Inflammatory macrophage (primary cell): ENCODE measurements at places on chromosomes 4 and X.

- no peak for DNase-seq
Measured at GRCh38 chr4:52560844-52561280, 98.2 kb downstream of the USP46 start.

- no peak for DNase-seq
Measured at GRCh38 chr4:102694791-102695190, 66.0 kb downstream of the MANBA start.

GRCh38 chr4:1381181-1381621 lies 25.0 kb downstream of the NKX1-1 start:
- no peak for DNase-seq

GRCh38 chr4:87499403-87500091 lies 29.6 kb downstream of the SPARCL1 start:
- DNase-seq: no peak

DNA sequence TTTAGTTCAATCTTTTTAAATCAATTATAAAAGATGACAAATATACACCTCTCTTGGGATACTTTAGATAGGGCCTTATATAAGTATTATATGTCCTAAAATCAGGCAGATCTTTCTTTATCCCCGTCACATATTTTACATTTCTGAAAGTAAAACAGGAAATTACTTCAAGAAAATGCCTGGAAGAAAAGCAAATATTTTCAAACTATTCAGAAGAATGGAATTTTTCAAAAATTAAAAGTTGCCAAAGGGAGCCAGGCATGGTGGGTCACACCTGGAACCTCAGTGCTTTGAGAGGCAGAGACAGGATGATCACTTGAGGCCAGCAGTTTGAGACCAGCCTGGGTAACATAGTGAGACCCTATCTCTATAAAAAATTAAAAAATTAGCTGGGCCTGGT lies 34.4 kb downstream of the MGARP start:
- no peak for DNase-seq

DNA sequence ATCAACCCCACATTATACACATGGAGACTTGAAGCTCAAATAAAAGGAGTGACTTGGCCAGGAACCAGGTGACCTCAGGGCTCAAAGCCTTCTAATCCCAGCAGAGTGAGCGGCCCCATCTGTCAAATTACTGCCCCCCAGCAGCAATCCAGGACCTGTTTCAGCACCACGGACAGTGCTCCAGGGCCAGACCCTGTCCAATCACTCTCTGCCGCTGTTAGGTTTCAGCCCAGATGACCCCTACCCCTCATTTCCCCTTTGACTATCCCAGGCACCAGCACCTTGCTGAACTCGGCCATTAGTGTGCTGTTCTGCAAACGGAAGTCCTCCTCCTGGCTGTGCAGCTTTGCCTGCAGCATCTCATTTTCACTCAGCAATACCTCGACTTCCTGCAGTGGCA lies 5.1 kb downstream of the GRIPAP1 start:
- no peak for DNase-seq

- DNase-seq: no peak
Measured at GRCh38 chr4:8035371-8035780, 95.7 kb upstream of the AFAP1 start.

DNA sequence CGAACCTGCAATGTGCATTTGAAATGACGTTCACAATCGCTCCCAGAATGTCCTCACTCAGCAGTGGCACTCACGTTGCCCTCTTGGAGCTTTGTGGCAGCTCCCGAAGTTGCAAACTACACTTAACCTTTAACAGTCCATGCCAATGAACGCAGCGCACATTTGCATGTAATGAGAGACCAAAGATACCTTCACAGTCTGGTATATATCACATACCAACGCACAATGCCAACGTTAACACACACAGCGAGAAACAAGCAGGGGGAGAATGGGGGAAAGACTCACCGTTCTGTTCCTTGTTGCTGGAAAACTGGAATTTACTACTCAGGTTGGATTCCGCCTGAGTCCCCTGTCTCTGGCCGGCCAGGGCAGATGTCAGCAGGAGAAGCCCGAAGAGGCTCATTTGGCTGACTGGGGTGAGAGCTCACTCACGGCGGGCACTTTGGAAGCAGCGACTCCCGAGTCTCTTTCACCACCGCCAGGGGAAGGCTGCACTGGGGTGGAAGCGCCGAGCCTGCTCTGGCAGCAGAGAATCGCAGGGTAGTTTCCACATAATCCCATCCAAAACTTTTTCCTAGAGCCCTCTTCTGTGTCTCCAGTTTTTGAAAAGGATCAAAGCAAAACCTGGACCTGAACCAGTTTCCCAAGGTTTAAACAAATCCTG lies 966 bp downstream of the PDGFC start:
- peak; percentile 62 for DNase-seq

DNA sequence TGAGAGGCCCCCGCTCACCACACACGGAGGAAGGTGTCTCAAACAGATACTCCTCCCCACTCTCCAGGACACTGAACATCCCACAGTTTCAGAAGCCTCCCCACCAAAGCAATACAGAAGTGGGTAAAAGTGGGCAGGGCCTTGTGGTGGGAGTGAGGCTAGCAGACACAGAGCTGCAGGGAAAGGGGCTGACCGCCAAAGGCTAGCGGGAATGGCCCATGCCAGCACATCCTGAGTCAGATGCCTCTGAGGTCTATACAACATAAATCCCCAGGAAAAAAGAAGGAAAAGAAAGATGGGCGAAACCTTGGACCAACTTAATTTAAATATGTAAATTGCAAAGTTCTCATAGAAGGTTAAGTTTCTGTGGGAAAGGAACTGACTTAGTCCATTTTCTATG lies 21.9 kb upstream of the ARHGAP10 start:
- DNase-seq: no peak

DNA sequence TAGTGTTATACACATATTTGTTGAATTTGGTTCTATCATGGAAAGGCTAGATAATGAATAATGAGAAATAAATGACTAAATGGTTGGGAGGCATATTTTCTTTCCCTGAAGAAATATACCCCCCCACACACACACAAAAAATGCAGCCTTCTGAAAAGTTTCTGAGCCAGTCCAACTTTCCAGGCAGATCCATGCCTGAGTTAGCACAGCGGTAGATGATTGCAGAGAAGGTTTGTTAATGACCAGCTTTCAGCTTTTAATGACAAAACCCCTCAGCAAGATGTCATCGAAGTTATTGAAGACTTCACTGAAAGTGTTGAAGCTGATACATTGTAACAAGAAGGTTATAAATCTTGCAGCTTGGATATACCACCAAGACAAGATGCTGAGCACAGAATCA lies 61.4 kb downstream of the GBA3 start:
- DNase-seq: no peak

- DNase-seq: no peak
Measured at GRCh38 chr4:40150932-40151331, 45.9 kb upstream of the RHOH start.

- peak; percentile 48 for DNase-seq
Measured at GRCh38 chrX:68596871-68597270, 50.6 kb upstream of the STARD8 start.
